ENCODE measurements at places on chromosomes 1 and 21. TPM values are rescaled to one million over a fixed set of nuclear protein-coding genes. Genes with fewer than 3 reads are reported as not detected.
A peak's percentile ranks its signal among the peaks of the same experiment; 100 is the strongest.

GRCh38 chr21:44892536-44893277, 19.2 kb upstream of the PTTG1IP start:
- peaks cover 7% of the 10 kb centered on the region for H3K4me1 ChIP-seq
- H3K36me3 ChIP-seq = peaks cover 9% of the 10 kb centered on the region
- DNase-seq = peak; percentile 85
- no peak overlapping the region for H3K4me3 ChIP-seq

DNA sequence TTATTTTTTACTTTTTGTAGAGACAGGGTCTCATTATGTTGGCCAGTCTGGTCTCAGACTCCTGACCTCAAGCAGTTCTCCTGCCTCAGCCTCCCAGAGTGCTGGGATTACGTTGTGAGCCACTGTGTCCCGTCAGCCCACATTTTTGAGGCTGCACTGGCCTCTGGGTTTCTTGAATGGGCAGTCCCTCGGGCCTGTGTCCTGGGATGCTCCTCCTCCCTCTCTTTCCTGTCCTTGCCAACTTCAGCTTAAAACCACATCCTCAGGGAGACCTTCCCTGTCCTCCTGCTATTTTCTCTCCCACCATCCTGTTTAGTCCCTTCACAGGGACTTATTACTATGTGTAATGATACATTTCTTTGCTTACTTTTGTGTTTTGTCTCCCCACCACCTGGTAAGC, 31.4 kb upstream of the LYST start:
- H3K27ac ChIP-seq = no peak overlapping the region
- H3K4me1 ChIP-seq = no peaks in the 10 kb centered on the region
- no peaks in the 10 kb centered on the region for H3K36me3 ChIP-seq
- no peak overlapping the region for H3K4me3 ChIP-seq
- H3K27me3 ChIP-seq = no peaks in the 10 kb centered on the region

GRCh38 chr1:244046907-244047611, 4.0 kb upstream of the ZBTB18 start:
- H3K4me3 ChIP-seq = peak overlapping the region; percentile 94
- peaks cover 45% of the 10 kb centered on the region for H3K4me1 ChIP-seq
- peaks cover 2% of the 10 kb centered on the region for H3K36me3 ChIP-seq
- DNase-seq = no peak

- no peak for DNase-seq
- H3K27ac ChIP-seq = no peak overlapping the region
- H3K4me3 ChIP-seq = no peak overlapping the region
- peaks cover 13% of the 10 kb centered on the region for H3K36me3 ChIP-seq
Observed at GRCh38 chr21:43786807-43787440, 2.5 kb upstream of the RRP1 start.

SAMD13 gene
- 0.36 TPM for total RNA-seq

HSPB7 gene
- total RNA-seq = not detected

DNAJC28 gene
- total RNA-seq = 0.17 TPM
